ENCODE measurements at places on chromosomes 2 and 18. TPM values are rescaled to one million over a fixed set of nuclear protein-coding genes. Genes with fewer than 3 reads are reported as not detected.

CHST9 gene
- not detected for total RNA-seq

FOXD4L1 gene
- total RNA-seq = 0.32 TPM

CABYR gene
- 6.7 TPM for total RNA-seq

NT5C1B gene
- not detected for total RNA-seq

SNORC gene
- total RNA-seq = 1.3 TPM

EPHA4 gene
- total RNA-seq = 37.8 TPM

CDKL4 gene
- total RNA-seq = 0.85 TPM

ZSWIM2 gene
- total RNA-seq = 0.81 TPM

EMILIN1 gene
- total RNA-seq = 147 TPM
